NCI-H345 (cell line): ENCODE measurements at places on chromosomes 12 and 14.

DNA sequence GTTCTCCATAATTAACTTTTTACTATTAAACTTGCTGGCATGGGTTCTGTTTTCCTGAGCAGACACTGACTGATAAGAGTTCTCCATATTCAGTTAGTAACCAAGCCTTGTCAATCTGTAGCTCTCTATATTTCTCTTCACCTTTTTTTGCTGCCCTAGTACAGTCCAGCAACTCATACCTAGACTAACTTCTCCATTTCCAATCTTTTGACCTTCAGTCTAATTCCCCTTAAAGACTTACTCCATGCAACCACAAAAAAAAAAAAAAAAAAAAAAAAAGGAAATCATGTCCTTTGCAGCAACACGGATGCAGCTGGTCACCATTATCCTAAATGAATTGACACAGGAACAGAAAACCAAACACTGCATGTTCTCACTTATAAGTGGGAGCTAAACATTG lies 125.7 kb upstream of the KRAS start:
- DNase-seq, result no peak

GRCh38 chr14:23660290-23661226 lies 24.4 kb downstream of the DHRS2 start:
- DNase-seq, result no peak

GRCh38 chr14:63686926-63687325 lies 40.9 kb downstream of the SGPP1 start:
- no peak for DNase-seq

DNA sequence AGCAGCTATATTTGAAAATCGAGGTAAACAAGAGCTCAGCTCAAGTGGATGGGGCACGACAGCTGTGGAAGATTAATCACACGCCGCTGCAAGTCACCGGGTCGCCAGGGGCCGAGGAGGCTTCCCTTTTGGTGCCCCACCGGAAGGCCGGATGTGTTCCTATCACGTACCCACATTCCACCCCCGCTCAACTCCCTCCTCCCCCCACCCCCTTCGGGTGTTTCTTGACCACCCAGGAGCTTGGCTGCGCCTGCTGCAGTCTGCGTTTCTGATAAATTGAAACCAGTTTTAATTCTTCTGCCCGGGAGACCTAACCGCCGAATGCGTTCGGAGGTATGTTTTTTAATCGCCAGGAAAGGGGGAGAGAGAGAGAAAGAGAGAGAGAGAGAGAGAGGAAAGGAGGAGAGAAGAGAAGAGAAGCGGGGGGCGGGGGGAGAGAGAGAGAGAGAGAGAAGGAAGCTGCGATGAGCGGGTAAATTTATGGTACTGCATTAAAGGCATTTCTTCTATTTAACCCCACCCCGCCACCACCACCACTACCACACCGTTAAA lies 1.8 kb downstream of the SLC8A3 start:
- DNase-seq, result no peak

DNA sequence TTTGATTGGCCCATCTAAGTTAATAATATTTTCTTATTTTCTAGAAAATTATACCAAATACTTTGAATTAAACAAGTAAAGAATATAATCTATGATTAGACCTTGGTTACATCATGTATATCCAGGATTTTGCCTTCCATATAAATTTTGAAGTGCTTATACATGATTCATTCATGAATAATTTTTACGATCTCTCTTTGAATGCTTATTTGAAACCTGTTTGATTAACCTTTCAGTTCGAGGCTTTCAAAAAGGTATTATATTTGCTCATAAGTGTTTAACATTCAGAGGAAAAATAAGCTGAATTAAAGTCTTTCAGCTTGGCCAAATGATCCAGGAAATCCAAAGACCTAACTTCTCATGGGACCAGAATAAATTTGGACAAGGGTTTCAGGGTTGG lies 495.2 kb upstream of the GARIN6 start:
- DNase-seq, result no peak
